ENCODE measurements at places on chromosomes 2 and 18.

DNA sequence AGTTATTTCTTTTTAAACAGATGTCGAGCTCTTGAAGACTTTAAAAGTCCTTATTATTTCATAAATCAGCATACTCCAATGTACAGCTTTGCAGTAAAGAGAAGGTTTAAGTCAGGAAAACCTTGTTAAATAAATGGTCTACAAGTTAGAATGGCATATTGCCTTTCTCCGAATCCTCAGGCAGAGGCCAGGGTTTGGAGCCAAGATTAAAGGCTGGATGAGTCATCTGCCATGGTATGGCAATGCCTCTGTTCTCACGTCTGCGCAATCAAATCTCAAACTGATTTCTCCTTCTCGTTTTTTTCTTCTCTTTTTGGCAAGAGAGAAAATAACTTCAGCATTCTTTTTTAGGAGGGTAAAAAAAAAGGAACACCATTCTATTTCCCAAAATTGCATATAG is 5.6 kb upstream of the KCNJ3 start:
- DNase-seq = no peak

DNA sequence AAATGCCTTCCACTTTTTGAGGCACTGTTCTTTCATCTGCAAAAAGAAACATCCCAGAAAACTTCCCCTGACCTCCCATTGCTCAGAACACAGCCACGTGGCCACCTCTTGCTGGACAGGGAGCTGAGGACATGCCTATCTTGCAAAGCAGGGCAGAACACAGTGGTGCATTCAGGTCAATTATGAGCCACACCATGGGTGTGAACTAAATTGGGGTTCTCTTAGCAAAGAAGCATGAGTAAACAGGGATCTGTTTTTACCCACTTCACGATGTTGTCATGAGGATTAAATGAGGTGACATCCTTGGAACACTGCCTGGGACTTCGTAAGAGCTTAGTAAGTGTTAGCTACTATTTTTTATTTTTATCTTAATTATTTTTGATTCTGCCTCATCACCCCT is 25.1 kb downstream of the BMP10 start:
- no peak for DNase-seq

- DNase-seq = no peak
These were observed 105.1 kb upstream of the MSH2 start for GRCh38 chr2:47297767-47298425.

GRCh38 chr2:151841047-151841424 is 12.8 kb upstream of the ARL5A start:
- no peak for DNase-seq

DNA sequence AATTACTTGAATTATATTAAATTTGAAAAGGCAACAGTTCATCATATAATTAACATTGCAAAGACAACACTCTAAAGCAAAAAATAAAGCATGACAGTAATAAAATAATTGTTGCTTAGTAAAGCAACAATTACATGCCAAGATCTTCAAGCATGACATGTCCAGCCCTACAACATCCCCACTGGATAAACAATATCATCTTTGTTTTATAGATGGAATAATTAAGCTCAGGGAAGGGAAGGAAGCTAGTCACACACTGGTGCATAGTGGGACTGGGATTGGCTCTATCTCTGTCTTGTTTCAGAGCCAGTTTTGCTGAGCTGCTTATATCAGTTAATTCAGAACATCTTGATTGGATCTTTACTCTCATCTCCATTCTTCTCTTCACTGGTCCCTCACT is 49.9 kb upstream of the PARD3B start:
- DNase-seq = no peak

DNA sequence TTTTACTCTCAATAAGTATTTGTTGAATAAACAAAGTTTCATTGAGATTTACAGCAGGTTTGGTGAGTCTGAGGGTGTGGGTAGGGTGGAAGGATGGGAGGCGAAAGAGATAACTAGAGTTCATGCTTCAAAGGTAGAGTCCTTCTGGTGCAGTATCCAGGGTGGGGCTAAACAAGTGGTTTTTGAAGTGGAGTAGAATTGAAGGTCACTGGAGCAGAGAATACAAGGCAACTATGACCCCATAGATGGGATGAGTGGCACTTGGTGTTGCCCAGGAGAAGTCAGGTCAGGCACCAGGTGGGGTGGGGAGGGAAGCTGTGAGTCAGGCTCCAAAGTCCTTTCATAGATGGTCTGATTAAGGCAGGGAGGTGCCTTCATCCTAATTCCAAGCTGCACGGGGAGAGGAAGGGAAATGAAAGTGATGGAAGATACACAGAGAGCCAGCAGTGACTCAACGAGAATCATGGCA is 6.6 kb upstream of the CAB39 start:
- no peak for DNase-seq
